ENCODE measurements at places on chromosomes 11 and 22.
A peak's percentile ranks its signal among the peaks of the same experiment; 100 is the strongest.

GRCh38 chr11:78465169-78465942 lies 47.7 kb upstream of the GAB2 start:
- DNase-seq, result no peak

GRCh38 chr11:75276686-75277085 lies 36.1 kb downstream of the TPBGL start:
- DNase-seq, result no peak

- no peak for DNase-seq
These were observed 8.8 kb downstream of the ASCL2 start for GRCh38 chr11:2261436-2262230.

DNA sequence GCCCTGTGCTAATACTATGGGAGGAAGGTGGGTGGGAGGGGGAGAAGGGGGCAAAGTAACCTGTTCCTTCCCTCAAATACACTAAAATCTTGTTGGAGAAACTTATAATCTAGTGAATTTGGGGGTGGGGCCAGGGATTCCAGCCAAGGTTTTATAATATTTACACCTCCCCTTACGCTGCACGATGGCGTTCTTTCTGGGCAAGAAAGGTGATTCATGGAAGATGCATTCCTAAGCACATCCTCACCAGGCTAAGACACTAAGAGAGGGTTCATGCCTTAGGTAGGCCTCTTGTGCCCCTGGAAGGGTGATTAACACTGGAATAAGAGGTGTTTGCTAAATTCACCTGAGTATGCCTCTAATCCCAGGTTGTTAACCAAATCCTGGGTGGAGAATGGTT lies 82.6 kb downstream of the BARX2 start:
- no peak for DNase-seq

GRCh38 chr11:30487200-30487898 lies 98.8 kb downstream of the MPPED2 start:
- no peak for DNase-seq

DNA sequence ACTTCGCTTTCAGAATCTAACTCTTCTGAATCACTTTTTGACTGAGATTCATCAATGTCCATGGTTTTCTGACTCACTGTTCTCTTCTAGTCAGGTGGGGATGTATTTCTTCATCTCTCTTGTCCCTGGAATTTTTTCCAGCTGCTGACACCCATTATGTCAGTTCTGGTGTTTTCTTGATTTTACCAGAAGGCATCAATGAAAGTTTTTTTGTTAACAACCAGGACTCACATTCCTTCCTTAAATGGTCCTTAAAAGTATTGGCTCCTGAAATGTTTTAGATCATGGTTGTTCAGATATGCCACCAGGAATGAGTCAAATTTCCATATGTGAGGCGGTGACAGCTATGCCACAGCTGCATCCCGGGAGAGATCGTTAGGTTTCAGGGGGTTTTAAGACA lies 12.9 kb downstream of the MICAL2 start:
- no peak for DNase-seq

DNA sequence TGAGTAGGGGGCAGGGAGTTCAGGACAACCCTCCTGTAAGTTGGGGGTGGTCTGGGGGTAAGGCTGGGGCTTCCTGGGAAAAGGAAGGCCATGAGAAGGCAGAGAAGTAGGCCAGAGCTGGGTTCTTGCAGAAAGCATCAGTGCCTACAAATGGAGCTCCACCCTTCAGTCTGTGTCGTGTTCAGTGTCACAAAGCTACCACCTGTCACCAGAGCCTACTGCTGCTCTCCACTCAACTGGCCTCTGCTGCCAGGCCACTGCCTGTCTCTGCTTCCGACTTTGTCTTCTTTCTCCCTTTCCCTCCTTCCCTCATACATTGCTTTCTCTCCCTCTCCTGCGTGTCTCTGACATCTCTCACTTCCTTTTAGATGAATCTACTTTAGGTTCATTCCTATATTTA lies 3.4 kb upstream of the WBP2NL start:
- no peak for DNase-seq

DNA sequence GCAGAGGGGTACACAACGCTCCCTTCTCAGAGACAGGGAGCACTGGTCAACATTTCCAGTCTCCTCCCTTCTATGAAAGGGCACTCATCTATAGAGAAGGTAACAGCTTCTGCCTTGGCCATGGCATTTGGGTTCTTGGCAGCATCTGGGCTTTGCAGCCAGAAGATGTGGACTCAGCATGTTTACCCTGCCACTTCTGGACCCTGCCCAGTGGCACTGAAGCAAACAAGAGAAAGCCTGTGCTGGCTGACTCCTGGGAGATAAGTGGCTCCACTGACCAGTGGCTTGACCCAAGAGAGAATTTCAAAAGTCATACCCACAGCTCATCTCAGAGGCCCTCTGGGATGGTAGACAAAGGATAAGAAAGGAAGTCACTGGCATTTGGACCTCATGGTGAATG lies 8.0 kb downstream of the CSNK2A3 start:
- DNase-seq, result no peak

DNA sequence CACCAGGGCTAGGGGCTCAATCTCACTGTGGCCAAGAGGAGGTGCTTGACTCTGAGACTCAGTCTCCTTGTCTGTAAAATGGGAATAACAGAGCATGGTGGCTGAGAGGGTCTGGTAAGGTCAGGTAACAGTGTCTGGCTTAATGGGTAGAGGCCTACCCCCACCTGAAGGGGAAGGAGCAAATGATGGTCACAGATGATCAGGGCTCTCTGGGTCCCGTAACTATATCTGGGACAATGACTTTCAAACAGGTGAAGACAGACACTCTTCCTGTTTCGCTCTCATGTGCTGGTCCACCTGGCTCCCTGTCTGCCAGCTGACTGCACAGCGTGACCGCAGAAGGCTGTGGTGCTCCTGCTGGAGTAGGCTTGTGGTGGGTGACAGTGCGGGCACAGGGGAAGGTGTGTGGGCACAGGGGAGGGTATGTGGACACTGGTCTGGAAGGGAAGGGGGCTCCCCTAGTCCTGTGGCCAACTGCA lies 4.0 kb downstream of the A4GALT start:
- no peak for DNase-seq

DNA sequence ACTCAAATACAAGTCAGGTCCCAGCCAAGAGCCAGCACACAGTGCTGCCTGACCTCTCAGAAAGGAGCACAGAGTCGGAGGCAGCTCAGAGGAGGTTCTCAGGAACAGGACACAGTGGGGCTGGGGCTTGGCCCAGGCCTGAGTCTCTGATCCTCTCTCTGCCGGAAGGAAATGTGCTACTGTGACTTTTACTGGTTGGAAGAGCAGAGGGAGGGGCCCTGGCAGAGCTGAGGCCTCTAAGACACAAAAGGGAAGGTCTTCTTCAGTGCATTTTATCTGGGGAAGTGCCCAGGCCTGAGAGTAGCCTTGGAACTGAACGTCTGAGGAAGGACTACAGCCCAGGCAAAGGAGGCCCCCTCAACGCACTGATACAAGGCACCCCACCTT lies 16.2 kb upstream of the CASTOR1 start:
- no peak for DNase-seq

GRCh38 chr22:49966774-49967705 lies 6.5 kb downstream of the PIM3 start:
- no peak for DNase-seq

DNA sequence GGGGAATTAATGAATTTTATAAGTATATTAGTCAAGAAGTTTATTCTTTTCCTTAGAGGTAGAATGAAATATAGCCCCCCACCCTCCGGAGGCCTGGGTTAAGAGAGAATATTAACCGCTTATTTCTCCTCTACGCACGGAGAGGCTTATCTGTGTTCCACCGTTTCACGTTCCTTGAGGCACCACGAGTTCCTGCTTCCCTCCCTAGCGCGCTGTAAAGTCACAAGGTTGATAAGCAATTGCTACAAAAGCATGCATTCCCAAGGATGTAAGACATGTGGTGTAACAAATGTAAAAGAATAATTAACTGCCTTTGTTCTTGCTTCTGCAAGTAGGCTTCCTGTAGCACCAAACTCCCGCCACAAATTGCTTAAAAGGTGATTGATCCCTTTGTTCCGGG lies 1.5 kb upstream of the ANKRD42 start:
- DNase-seq, result no peak

DNA sequence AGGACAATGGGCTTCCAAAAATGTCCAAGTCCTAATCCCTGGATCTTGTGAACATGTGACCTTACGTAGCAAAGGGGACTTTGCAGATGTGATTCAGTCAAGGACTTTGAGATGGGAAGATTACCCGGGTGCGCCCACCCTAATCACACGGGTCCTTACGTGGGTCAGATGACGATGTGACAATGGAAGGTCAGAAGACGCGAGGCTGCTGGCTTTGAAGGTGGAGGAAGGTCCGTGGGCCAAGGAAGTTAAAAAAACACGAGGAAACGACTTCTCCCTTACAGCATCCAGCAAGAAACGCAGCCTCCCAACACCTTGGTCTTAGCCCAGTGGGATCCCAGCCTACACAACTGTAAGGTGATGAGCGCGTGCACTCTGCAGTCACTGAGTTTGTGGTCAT lies 860.1 kb downstream of the TBC1D22A start:
- DNase-seq, result no peak

GRCh38 chr11:72375241-72375960 lies 58.9 kb downstream of the CLPB start:
- DNase-seq, result no peak

GRCh38 chr11:121318848-121319834 lies 26.6 kb downstream of the SC5D start:
- no peak for DNase-seq

GRCh38 chr22:46609175-46609690 lies 11.0 kb upstream of the GRAMD4 start:
- no peak for DNase-seq

DNA sequence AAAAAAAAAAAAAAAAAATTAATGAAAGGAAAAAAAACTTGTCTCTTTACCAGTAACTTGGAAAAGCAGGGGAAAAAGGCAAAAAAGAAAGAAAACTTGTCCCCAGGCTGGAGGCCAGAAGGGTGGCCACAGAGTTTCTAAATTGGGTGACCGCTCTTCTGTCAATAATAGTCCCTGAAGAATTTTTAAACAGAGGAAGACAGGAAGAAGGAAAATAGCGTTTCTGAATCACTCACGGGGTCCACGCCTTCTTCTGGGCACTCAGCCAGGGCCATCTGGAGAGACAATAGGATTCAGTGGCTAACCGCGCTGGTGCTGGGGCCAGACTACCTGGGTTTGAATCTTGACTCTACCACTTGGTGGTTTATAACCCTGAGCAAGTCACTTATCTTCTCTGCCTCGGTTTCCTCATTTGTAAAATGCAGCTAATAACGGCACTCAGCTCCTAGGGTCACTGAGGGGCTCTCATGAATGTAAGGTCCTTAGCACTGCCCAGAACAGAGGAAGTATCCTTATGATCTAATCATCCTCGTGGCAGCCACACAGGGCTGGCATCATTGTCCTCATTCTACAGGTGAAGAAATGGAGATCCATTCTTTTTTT lies 7.0 kb downstream of the C11orf86 start:
- DNase-seq, result no peak

GRCh38 chr11:125873881-125874555 lies 13.4 kb upstream of the HYLS1 start:
- no peak for DNase-seq

- no peak for DNase-seq
These were observed 24.3 kb downstream of the IZUMO1R start for GRCh38 chr11:94328587-94329080.

GRCh38 chr11:125398994-125399640 lies 96.9 kb downstream of the FEZ1 start:
- DNase-seq, result no peak

GRCh38 chr22:18075720-18076497 lies 1.9 kb upstream of the PEX26 start:
- no peak for DNase-seq

- DNase-seq, result no peak
These were observed 39.6 kb downstream of the LIF start for GRCh38 chr22:30206944-30207343.

DNA sequence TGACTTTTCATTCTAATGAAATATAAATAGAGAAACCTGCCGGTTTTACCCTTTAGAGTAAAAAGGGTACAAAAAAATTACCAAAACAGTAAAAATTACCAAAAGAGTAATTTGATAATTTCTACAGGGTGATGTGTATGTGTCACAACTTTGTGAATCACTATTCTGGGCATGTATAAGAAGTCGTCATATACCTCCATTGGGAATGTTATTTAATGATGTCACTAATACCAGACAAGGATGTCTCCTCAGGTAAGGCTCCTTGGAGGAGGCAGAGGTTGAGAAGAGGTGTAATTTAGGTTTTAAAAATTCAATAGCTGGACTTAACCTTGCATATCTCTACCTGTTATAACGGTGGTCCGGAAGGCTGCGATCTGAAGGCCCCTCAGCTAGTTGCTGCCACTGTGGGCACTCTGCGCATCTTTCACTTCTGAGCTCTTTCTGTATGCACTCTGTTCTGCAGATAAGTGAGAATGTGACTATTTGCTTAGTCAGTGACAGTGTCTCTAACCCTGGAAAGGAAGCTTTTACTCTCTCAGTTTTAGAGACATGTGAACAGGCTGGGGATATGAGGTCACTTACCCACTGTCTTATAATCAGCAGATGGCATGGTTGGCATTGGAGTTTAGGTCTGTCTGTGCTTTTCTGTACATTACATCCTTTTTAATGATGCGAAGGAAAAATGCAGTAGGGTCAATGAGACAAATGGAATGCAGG lies 987 bp upstream of the NCR3LG1 start:
- DNase-seq, result no peak

GRCh38 chr22:44191036-44191454 lies 10.3 kb downstream of the PARVG start:
- peak; percentile 23 for DNase-seq

GRCh38 chr22:22913989-22914388 lies 26.4 kb downstream of the IGLL5 start:
- DNase-seq, result no peak

DNA sequence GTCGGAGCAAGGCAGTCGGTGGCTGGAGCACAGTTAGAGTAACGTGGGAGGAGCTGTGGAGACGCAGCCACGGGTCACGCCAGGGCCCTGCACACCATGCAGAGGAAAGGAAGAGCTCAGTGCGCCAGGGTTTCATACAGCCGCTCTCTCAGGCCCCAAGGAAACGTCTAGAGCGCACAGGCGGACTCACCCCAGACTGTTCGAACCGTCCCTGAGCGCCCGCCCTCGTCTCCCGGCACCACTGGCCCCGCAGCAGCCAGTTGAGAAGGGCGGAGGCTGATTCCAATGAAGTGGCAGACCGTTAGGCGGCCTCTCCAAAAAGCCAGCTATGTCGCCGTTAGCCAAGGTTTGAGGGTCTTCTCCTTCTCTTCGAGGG lies 483 bp upstream of the HYLS1 start:
- peak; percentile 5 for DNase-seq
